ENCODE measurements at places on chromosomes 3 and 15.

GRCh38 chr15:38696109-38696727 is 131.6 kb upstream of the RASGRP1 start:
- DNase-seq, result no peak

- DNase-seq, result no peak
These were observed 3.9 kb upstream of the IREB2 start for GRCh38 chr15:78434134-78434533.

GRCh38 chr3:48639944-48640606 is 4.8 kb upstream of the SLC26A6 start:
- no peak for DNase-seq

DNA sequence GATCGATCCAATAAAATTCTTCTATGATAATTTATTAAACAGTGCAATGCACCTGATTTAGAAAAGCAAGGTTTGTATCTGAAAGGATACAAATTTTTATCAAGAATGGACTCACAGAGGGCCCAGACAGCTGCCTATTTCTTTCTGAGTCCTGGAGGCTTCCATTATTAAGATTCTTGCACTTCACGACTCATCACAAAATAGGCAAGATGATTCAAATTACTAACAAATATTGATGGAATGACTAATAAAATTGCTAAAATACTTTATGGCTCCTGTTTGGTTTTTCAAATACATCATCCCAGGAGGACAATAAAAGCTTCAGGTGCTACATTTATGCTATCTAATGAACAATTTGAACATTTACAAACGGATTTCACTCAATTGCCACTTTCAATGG is 483.0 kb upstream of the AGTR1 start:
- DNase-seq, result no peak

GRCh38 chr3:56890448-56891091 is 88.8 kb upstream of the ARHGEF3 start:
- no peak for DNase-seq

DNA sequence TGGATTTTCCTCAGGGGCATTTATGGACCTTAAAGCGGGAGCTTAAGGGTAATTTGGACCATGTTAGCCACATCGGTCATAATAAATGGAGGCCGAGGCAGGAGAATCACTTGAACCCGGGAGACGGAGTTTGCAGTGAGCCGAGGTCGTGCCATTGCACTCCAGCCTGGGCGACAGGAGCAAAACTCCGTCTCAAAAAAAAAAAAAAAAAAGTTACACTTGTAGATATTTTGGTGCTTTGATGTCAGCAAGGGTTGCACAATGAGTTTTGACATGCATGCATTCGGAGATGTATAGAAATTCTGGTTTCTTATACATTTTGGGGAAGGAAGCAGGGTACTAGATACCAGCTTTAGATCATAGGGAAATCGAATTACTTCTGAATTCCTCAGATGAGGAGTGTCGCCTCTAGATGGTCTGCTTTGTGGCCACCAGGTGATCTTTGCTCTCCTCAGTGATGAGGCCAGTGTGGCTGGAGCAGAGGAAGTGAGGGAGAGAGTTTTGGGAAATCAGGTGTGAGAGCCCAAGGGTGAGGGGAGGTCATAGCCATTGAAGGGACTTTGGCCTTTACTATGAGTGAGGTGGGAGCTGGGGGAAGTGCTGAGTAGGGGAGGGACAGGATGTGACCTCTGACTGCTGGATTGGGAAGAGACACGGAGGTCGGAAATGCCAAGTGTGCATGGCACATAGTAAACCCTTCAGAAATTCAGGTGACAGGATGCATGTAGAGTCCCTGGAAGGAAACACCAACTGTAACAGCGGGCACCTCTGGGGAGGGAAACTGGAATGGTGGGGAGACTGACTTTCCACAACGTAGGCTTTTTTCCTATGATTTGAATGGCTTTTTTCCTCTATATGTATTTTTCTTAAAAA is 8.4 kb upstream of the RBSN start:
- DNase-seq, result no peak

- DNase-seq, result no peak
These were observed 225.6 kb upstream of the STRIT1 start for GRCh38 chr3:155519078-155519477.

DNA sequence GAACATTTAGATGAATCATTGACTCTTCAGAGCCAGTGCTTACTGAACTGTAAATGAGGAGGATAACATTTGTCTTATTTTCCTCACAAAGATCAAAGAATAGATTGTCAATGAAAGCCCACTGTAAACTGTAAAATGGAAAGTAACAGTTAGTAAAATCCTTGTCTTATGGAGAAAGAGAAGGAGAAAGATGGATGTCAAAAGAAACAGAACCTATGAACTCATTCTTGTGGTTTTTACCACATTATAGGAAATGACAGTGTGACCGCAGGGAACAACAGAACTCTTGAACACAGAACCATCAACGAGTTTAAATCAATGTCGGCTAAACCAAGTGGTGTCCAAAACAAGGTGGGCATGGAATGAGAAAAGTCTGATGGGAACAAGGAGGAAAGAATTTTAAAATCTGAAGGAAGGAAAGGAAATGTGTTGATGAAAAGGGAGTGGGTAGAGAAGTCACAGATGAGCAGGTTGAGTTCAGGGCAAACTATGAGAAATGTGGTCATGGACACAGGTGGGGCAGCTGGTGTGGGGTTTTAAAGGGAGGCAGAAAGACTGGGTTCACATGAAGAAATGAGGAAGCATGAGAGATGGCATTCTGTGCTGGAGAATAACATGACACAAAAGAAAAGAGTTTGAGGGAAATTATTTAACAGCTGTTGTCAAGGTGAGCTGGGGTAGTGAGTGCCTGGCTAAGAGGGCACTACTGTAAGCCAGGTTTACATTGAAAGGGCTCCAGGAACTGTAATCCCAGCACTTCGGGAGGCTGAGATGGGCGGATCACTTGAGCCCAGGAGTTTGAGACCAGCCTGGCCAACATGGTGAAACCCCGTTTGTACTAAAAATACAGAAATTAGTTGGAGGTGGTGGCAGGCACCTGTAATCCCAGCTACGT is 42.4 kb upstream of the ETV5 start:
- no peak for DNase-seq

DNA sequence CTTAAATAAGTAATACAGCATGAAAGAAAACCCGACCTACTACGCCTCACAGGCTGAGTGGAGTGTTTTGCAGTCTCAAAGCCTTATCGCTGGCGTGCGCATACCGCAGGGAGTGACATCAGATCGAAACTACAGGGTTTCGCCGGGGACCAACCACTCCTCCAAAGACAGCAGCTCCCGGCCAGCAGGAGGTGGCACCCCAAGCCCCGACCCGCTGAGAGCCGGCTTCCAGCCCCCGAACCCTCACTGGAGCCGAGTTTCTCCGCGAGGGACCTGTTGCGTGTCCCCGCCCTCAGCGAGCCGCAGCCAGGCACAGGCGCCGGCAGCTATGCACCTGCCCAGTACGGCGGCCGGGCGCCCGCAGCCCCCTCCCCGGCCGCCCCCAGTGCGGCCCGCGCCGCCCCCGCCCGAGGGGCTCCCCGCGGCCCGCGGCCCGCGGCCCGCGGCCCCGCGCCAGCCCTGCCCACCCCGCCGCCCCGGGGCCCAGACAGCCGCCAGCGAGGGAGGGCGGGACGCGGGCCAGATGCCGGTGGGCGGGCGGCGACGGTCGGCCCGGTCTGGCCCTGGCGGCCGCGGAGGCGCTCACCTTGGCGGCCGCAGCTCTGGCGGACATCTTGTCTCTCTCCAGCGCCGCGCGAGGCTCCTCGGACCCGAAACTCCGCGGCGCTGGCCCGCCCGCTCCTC is 710 bp downstream of the TJP1 start:
- no peak for DNase-seq

DNA sequence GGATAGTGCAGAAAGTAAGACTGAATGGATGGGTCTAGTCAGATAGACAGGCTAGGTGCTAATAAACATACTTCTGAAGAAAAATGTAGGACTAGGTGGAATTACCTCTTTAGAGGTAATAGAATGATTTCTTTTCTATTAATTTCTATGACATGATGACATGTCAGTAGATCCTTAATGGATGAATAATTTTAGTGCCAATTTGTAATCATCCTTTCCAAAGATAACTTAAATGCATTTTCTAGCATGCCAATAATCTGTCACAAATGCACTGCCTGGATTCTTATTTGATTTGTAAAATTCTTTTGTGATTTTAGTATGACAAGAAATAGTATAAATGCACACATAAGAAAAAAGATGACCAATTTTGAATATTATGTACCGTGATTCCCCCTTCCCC is 356.7 kb downstream of the NAALADL2 start:
- DNase-seq, result no peak

GRCh38 chr3:82088749-82089148 is 327.3 kb upstream of the GBE1 start:
- DNase-seq, result peak; percentile 3

- no peak for DNase-seq
These were observed 72.7 kb downstream of the SCN5A start for GRCh38 chr3:38576526-38577370.

DNA sequence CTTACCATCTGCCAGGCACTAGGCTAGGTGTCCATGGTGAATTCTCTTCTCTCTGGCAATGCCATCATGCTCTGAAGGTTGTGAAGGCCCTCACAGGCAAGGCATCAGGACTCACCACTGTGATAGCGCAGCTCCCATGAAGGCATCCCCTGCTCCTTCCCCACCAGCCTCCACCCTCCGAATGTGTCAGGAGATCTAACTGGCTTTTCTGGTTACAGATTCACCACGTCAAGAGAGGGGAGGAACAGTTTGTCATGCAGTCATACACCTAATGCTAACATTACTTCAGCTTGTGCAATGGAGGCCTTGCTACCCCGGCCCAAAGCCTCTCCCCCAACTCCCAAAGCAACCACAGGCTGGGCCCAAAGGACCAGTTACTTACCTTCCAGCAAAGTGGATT is 8.9 kb upstream of the CMTM8 start:
- DNase-seq, result no peak

GRCh38 chr15:28946803-28947202 is 61.0 kb downstream of the APBA2 start:
- no peak for DNase-seq

GRCh38 chr15:93046120-93046519 is 42.9 kb downstream of the RGMA start:
- DNase-seq, result no peak

GRCh38 chr3:36945333-36945980 is 603 bp upstream of the TRANK1 start:
- no peak for DNase-seq

- DNase-seq, result no peak
These were observed 102.1 kb upstream of the CMC1 start for GRCh38 chr3:28139288-28139687.

DNA sequence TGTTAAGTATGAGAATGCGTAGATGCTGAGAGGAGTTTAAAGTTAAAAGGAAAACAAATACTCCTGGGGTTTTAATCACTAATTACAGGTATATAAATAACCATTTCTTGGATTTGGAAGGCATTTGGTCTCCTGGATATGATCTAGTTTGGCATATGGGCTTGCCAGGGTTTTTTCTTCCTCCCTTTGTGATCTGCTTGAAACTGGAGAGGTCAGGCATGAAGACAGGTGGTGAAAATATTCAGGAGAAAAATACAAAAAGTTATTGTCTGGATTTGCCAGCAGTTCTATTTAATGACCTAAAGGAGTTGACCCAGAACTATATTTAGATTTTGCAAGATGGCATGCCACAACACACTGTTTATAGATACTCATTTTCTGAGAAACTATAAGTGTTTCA is 136.3 kb downstream of the DIPK2A start:
- DNase-seq, result no peak

DNA sequence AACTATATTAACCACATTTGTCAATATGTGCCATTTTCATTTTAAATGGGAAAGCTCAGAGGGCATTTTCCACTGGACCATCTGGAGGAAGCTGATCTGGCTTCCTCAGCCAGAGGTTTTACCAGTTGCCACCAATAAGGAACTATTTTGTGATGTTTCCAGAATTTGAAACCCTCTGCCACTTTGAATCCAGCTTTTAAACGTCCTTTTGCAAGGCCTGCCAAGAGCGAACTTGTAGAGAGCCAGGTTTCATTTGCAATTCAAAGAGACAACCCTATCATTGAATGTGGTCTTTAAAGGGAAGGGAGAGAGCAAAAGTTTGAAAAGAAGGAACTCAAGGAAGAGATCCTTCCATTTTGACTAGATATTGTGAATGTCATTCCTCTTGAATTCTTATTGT is 123.3 kb upstream of the CHL1 start:
- DNase-seq, result no peak

DNA sequence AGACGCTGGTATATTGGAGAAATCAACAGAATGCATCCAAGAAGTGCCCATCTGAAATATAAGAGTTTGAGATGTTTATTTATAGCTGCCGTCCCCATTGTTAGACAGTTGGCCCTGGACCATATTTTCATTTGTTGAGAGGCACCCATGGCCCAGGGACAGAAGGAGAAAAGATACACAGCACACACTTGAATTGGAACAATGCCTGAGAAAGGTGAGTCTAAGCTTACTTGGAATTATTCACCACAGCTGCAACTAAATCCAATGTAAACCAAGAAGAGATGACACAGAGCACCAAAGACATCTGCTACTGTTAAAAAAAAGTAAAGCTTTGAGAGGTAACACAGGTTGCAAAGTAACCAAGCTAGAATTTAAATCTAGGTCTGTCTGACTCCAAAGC is 525.5 kb upstream of the NAALADL2 start:
- DNase-seq, result no peak

GRCh38 chr3:156643729-156644389 is 30.5 kb upstream of the TIPARP start:
- DNase-seq, result no peak

- no peak for DNase-seq
These were observed 140.1 kb downstream of the SMAD6 start for GRCh38 chr15:66841953-66842681.

DNA sequence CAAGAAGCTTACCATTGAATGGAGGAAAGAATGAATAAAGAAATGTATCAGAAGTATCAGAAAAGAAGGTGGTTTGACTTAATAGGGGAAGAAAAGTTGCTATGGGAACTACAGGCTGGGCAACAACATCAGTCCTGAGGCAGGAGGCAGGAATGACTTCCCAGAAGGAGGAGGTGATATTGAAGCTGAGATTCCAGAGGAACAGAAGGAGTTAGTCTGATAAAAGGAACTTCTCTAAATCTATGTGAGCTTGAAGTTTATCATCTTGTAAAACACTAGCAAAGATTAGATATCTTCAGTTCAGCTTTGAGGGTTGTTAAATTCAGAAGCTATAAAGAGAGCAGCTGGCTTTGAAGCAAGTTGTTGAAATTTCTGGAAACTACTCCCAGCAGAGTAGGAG is 213.3 kb upstream of the THRB start:
- DNase-seq, result no peak

DNA sequence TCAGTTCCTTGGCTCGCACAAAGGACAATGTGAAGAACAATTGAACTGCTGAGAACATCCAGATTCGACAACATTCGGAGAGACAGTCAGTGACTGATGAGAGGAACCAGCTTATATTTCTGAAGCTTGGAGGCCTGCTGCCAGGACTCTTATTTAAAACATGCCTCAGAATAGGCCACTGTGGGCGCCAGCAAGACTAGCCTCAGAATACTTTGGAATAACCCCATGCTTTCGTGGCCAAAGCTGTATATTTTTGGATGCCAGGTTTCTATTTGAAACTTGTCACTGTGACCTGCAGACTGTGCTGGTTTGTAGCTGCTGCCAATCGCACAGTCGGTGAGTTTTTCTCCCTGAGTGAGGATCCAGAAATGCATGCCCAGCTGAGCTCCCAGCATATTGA is 129.9 kb upstream of the UBE3A start:
- DNase-seq, result no peak

GRCh38 chr3:156509189-156510174 is 45.4 kb downstream of the SSR3 start:
- peak; percentile 35 for DNase-seq

GRCh38 chr3:72380193-72380592 is 468.1 kb downstream of the SHQ1 start:
- no peak for DNase-seq
